Cerebellum (tissue), 4 donors: ENCODE measurements at places on chromosomes 3 and 15.
A peak's percentile ranks its signal among the peaks of the same experiment; 100 is the strongest.

- no peak for DNase-seq
These were observed 131.4 kb downstream of the THRB start for GRCh38 chr3:24363242-24363641.

DNA sequence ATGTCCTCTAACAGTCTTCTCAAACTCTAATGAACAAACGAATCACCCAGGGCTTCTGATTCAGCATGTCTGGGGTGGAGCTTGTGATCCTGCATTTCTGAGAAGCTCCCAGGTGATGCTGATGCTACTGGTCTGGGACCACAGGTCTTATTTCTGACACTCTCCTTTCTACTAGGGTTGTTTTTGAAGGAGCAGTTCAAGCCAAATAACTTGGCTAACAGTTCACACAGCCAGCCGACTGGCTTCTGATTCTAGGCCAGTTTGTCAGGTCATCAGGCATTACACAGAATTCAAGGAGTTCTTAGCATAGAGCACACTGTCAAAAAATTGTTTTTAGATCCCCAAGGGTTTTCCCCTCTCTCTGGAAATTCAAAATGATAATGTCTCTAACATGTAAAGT is 100.7 kb downstream of the TIGIT start:
- DNase-seq: no peak

DNA sequence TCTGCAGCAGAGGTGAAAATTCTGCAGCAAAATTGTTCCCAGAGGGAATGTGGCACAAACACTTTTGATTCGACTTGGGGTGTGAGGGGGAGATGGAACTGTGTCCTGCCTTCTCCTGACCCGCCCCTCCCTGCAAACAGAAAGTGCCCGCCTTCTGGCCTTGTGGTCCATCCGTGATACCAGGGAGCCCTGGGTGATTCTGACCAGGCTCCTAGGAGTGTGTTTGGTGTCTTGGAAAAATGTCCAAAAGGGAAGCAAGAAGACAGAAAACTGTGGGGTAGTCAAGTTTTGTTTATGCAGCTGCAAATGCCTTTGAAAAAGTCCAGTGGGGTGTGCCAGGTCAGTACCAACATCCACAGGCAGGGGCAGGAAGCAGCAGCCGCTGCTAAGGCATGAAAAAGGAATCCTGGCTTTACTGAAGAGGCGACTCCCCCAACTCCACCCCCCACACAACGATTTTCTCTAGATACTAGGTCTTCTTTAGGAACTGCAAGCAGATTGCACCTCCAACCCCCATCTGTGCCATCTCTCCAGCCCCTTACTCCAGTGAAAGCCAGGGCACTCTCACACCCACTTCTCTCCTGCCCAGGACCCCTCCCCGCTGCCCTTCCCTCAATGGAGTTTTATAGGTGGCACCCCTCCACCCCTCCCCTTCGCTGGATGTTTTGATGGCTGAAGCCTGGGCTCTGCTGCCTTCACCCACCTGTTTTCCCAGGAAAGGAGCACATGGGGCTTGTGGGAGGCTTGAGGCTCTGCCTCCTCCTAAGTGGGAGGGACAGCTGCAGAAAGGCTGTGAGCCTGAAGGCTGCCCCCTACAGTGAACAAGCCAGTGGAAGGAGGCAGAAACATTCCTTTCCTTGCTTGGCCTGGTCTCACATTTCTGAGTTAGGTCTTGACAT is 82.4 kb upstream of the HERC1 start:
- no peak for DNase-seq

DNA sequence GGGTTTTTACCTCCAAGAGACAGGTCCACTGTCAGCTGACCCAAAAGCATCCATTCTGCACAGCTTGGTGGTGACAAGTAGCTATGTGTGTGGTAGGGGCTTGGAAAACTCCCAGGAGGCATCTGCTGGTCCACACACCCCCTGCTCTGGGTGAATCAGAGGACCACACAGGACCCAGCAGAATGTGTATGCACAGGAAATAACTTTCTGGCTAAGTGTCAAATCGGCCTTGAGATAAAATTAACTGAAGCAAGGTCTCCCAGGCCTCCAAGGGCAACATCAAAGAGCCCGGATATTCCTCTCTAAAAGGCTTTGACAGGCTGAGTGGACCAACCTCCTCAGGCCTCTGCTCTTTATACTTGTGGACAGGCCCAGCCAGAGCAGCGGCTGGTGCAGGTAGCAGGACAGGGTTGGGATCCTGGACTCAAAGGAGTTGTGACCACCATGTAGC is 66.5 kb downstream of the CTNNB1 start:
- DNase-seq: no peak

GRCh38 chr3:79011821-79012529 is 755.8 kb downstream of the ROBO1 start:
- no peak for DNase-seq

GRCh38 chr3:188925376-188925775 is 246.4 kb upstream of the TPRG1 start:
- DNase-seq: no peak

GRCh38 chr3:114411811-114412803 is 118.3 kb downstream of the TIGIT start:
- no peak for DNase-seq

GRCh38 chr3:126125781-126126251 is 41.9 kb upstream of the SLC41A3 start:
- no peak for DNase-seq

DNA sequence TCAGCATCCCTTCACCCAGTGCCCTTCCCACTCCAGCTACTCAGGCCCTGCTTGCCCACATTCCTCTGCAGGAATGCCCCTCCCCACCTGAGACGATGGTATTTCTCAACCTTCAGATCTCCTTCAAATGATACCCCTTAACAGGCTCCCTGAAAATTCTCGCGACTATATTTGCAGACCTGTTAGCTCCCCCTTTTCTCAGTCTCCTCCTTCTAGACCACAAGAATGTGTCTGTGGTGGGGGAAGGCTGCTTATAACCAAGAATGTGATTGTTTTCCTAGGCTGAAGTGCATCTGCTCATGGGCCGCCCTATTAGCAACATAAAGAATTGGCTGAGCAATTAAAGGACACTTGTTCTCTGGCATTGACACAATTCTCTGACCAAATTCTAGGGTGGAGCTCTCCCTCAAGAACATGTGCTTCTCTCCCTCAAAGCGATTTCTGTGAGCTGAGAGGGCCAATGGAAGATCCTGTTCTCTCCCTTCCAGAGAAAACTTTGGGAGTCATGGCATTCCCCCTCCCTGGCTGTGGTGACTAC is 19.1 kb upstream of the LIMD1 start:
- no peak for DNase-seq

GRCh38 chr15:90286678-90287077 is 21.2 kb downstream of the NGRN start:
- no peak for DNase-seq

DNA sequence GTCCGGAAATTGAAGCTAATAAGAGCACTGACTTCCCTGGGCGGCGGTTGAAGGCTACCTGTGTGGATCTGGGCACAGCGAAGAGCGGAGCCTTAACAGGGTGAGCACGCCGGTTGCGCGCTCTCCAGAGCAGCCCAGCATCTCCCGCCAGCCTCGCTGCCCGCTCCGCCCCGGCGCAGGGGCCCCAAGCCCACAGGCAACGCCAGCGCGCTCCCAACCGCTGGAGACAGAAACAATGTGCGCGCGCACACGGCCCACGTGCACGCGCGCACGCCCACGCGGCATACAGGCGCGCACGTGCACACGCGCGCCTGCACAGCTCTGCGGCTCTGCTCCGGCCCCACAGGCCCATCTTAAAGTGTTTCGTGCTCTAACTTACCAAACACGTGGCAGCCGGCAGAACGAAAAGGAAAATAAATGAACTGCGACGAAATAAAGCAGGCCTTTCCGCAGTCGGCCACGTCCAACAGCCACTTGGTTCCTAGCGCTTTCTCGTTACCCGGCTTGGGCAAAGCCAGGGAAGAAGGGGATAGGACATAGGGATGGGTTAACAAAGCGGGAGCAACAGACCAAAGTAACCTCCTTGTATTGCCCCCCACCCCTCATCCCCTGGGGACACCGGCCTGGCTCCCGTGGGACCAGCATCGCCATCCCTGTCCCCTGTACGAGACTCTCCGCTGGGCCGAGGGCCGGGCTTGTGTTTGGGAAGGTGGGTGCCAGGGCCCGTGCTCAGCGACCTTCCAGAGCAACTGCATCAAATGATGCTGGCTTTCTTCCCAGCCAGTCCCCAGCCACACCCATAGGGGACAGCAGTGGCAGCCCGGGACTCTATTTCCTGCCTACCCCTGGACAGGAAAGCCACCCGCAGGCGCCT is 203.7 kb downstream of the ABHD5 start:
- DNase-seq: peak; percentile 75

GRCh38 chr3:191282251-191283185 is 46.7 kb upstream of the CCDC50 start:
- no peak for DNase-seq

GRCh38 chr15:79916502-79917132 is 19.8 kb upstream of the MTHFS start:
- DNase-seq: no peak

- DNase-seq: no peak
These were observed 33.3 kb upstream of the RTP4 start for GRCh38 chr3:187334904-187335303.
